ENCODE measurements at places on chromosomes 6 and 20.

GRCh38 chr20:24891546-24892393, 57.3 kb upstream of the CST7 start:
- DNase-seq, result no peak

DNA sequence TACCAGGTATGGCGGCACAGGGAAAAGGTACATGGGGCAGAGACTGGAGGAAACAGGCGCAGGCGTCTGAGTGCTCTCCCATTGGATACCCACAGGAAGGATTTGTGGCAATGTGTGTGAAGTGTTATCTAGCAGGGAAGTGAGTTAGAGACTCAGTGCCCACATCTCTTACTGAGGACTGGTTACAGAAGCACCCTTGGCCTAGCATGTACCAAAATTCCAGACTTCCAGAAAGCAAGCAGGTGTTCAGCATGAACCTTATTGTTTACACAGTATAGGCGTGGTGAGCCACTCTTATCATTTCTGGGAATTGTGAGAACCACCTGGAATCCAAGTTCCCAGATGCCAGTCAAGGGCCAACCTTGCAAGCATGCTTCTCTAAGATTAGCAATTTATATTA, 14.2 kb downstream of the MANBAL start:
- no peak for DNase-seq

DNA sequence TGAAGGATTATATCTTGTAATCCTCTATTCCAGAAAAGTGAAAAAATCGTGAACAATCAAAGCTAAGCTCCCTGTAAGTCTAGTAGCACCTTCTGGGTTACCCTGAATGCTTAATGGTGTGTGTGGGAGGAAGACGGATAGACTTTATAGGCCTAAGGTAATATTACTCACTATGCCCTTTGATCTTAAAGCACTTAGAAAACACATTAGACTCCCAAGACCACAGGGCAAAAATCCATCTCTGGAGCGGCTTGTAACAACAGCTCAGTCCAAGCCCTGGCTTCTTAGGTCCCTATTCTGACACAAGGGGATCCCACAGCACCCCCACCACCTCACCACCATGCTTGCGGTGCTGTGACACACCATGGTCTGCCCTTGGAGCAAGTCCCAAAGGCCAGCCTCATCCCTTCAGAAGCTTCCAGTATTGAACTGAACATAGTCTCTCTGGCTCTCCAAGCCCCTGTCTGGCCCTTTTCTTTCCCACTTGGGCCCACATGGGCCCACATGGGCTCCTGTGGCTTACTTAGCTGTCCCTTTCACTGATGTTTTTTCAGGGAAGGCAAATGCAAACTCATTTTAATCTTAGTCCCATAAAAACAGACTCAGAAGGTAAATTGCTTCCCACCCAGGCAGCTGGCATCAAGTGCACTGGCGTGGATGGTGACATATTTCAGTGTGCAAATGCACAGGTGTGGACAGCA, 28.3 kb downstream of the C6orf132 start:
- DNase-seq, result no peak

GRCh38 chr6:154373971-154374370, 17.4 kb upstream of the IPCEF1 start:
- DNase-seq, result no peak

GRCh38 chr6:4819706-4820283, 43.6 kb downstream of the CDYL start:
- no peak for DNase-seq

DNA sequence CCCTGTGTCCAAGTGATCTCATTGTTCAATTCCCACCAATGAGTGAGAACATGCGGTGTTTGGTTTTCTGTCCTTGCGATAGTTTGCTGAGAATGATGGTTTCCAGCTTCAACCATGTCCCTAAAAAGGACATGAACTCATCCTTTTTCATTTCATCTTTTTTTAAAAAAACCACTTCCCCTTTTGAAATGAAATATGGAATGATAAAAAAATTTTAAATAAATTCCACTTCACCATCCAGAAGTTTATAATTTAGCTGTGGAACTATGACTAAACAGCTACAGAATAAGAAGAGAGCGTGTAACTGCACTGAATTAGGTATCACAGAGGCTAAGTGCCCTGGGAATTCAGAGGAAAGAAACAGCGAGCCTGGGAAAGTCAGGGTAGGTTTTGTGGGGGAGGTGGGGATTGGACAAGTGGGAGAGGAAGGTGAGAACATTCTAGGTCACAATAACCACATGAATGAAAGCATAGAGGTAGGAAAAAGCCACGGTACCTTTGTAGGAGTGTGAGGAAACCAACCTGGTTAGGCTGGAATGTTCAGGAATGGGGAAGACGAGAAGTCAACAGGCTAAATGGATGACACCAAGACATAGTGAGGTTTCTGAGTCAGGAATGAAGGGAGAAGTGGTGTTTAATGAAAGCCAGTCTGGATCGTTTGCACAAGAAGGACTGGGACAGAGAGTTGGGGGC, 11.0 kb downstream of the TRIM10 start:
- no peak for DNase-seq

- DNase-seq, result no peak
Measured at GRCh38 chr6:88855541-88856147, 107.8 kb downstream of the RNGTT start.

- DNase-seq, result no peak
Measured at GRCh38 chr6:1215023-1215422, 96.9 kb upstream of the FOXQ1 start.

GRCh38 chr6:43338243-43338642, 29.6 kb upstream of the CRIP3 start:
- DNase-seq, result no peak

- no peak for DNase-seq
Measured at GRCh38 chr6:2767657-2768524, 2.7 kb downstream of the WRNIP1 start.

- no peak for DNase-seq
Measured at GRCh38 chr6:44332585-44332984, 9.9 kb upstream of the SPATS1 start.

GRCh38 chr6:158847786-158848185, 28.6 kb upstream of the EZR start:
- no peak for DNase-seq

- DNase-seq, result no peak
Measured at GRCh38 chr6:120632975-120633374, 701.3 kb downstream of the TBC1D32 start.

GRCh38 chr20:31476643-31477215, 1.6 kb downstream of the REM1 start:
- DNase-seq, result no peak

DNA sequence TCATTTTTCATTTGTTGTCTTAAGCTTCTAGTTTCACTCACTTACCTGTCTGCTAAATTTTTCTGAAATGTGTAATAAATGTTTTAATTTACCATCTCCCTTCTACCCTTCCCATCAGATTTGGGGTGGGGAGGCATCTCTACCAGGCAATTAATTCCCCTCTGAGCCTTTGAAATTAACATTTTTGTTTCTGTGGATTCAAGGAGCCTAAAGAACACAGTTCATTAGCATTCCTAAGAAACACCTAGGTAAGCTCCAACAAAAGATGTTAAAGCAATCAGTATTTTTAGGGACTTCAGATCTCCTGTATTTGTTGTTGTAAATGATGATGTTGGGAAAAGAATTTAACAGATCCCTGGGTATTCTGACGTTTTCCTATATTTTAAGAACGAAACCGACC, 6.6 kb downstream of the TOP1 start:
- DNase-seq, result no peak

DNA sequence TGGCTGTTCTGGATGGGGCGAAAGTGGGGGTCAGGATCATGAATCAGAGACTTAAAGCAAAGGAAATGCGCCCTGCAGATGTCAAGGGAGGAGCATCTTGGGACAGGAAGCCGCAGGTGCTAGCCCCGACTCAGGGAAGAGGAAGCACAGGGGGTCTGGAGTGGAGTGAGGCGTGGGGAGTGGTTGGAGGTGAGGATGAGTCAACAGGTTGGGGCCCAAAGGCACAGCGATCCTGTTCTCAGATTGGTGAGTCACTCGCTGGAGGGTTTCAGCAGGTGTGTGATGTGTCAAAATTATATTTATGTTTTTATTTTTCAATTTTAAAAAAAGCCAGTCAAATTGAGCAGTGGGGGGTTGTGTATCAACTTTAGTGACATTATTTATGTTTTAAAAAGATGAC, 19.0 kb downstream of the PACSIN1 start:
- no peak for DNase-seq

GRCh38 chr6:162733489-162733888, 5.7 kb downstream of the PACRG start:
- DNase-seq, result no peak

GRCh38 chr20:19392344-19393130, 180.1 kb downstream of the SLC24A3 start:
- no peak for DNase-seq

GRCh38 chr20:34271956-34272355, 30.7 kb downstream of the ASIP start:
- no peak for DNase-seq

GRCh38 chr6:167824591-167825331, 1.9 kb upstream of the AFDN start:
- no peak for DNase-seq

- DNase-seq, result no peak
Measured at GRCh38 chr6:57224769-57225515, 2.8 kb upstream of the RAB23 start.

GRCh38 chr20:1165521-1165920, 19.3 kb downstream of the TMEM74B start:
- no peak for DNase-seq

- no peak for DNase-seq
Measured at GRCh38 chr6:128517124-128517523, 3.3 kb downstream of the PTPRK start.

- DNase-seq, result peak; percentile 69
Measured at GRCh38 chr6:154154389-154154967, 115.4 kb downstream of the OPRM1 start.

DNA sequence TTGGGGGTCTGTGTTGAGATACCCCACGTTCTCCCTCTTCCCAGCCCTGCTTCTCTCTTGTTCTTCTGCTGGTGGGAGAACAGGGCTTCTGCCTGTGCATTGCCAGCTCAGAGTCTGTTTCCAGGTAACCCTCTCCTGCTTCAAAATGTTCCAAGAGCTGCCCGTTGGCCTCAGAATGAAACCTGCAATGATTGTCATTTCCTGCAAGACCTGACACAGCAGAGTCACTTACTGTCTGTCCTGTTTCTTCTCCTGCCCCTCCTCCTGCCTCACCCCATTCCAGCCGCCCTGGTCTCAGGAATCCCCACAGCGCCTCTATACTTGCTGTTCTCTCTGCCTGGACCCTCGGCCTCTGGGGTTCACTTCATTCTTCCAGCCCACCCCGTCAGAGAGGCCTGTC, 81.4 kb upstream of the ARID1B start:
- no peak for DNase-seq

DNA sequence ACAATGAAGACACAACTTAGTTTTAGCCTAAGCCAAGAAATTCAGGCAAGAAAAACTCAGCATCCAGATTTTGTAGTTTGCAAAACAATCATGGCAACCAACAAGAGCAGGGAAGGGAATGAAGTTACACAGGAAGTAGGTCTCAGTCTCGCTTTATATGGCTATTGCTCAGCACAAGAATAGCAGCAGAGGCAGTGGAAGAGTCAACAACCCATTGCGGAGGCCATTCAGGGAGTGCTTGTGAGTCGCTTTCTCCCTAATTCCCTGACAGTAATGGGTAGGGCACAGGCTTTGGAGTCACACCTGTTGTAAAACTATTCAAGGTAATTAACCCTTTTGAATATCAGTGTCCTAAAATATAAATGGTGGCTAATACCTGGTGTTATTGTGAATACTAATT, 238.5 kb downstream of the HDGFL1 start:
- DNase-seq, result no peak

- no peak for DNase-seq
Measured at GRCh38 chr6:55974688-55975087, 99.3 kb upstream of the BMP5 start.

DNA sequence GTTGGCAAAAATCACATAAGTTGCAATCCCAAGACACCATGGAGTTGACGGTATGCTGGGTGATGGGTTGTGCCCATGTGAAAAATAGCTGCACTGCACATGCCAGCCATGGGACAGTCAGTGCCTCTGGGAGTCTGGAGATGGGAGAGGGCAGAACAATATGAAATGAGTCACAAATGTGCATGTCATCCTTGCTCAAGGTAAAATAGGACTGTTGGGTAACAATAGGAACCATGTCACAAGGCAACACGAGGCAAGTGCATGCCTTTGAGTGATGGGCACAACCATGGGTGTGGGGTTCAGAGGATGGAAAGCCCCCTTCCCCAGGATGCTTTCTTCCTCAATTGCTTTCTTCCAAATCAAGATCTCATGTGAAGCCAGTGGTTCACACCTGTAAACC, 70.5 kb upstream of the PIM1 start:
- DNase-seq, result no peak

DNA sequence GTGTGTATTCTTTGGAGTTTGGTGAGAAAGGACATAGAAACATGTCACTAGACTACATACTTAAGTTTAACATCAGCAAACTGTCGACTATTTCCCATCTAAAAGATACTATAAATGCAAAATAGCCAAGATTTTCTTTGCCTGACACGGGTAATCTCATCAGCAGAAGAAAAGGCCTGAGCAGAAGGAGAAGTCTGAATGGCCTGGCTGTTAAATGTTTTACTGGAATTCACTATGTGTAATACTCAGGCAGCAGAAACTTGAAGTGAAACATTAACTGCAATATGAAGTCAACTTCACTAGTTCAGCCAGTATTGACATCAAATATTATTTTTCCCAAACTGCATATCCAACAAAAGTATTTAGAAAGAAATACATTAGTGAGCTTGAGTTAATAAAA, 6.4 kb upstream of the DSE start:
- DNase-seq, result no peak

- DNase-seq, result no peak
Measured at GRCh38 chr6:83889621-83890020, 30.1 kb downstream of the CYB5R4 start.

DNA sequence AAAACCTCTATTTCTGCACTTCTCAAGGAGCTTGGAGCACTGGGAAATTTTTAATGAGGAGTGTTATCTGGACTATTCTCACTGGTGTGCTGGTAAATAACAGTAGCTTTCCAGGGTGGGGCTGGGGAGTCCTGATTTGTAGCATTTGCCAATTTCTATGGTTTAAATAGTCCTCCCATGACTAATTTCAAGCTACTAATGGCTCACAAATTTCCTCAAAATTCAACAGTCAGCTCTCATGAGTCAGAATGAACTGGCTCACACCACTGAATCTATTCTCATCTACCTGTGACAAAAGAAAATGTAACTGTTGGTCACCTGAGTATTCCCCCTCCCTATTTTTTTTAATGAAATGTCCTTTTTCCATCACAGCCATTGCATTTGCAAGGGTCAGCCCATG, 449.6 kb downstream of the KIF16B start:
- DNase-seq, result no peak
